ENCODE measurements at places on chromosomes 11 and 22.

GRCh38 chr22:48893288-48894063, 934.2 kb downstream of the BRD1 start:
- DNase-seq, result no peak

DNA sequence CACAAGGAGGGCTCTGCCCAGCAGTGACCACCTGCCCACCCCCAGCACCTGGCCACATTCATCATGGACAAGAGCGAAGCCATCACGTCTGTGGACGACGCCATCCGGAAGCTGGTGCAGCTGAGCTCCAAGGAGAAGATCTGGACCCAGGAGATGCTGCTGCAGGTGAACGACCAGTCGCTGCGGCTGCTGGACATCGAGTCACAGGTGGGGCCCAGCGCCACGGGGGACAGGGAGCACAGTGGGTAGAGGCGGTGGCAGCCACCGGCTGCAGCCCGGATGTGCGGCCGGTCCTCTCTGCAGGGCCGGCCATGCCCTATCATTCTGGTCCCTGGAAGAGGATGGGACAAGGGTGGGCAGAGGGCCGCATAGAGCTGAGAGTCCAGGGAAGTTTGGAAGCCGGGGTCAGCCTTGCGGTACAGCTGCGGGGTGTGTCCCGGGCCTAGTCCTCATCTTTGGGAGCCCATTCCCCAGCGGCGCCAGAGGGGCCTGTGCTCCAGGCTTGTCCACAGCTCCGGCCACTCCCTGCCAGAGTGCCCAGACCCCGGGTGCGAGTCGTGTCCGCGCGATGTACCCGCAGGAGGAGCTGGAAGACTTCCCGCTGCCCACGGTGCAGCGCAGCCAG, 14.1 kb downstream of the EPS8L2 start:
- no peak for DNase-seq

DNA sequence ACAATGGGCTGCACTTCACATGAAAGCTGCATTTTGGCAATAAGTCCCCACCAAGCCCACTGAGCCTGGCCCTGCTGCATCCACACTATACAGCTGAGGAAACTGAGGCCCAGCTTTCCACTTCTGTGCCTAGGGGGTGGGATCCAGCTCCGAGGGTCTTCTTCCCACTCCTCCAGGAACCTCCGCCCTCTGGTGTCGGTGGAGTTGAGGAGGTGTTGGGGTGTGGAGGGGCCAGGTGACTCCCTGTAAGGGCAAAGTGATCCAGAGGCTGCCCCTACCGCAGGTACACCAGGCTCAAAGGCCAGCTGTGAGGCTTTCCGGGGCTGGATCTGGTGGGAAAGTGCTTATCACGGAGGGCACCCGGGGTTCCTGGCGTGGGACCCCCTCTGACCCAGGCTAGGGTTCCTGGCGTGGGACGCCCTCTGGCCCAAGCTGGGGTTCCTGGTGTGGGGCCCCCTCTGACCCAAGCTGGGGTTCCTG, 125.0 kb downstream of the KCNQ1 start:
- DNase-seq, result no peak

DNA sequence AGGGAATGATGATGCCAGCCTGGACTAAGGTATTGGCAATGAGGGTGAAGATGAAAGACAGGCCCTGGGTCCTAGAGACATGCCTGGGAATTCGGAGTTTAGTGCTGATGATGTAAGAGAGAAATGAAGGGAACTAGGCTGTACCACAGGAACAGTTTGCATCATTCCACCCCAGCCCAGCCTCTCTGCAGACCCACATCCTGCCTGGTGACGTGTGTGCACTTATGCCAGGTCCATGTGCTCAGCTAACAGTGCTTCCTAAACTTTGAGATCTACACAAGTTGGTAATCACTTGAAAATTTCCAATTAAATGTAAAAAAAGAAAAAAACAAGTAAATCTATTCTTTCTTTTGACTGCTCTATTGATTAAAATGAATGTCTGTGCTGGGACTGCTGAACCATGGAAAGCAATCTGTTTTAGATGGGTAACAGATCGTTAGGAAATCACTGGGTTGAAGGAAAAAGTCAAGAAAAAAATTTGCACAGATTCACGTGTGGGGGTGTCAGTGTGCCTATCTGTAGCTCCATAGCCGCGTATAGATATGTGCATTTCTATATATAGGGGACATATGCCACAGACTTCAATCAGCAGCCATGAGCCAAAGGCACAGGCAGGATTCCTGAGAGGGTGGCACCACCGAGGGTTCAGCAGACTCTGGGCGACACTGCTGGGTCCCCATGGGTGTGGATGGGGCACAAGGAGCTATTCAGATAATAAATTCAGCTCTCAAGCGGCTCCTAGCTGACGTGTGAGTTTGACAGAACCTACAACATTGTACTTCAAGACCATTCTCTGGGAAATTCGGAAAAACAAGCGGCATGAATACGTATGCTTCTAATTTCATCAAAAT, 131.1 kb upstream of the OPCML start:
- no peak for DNase-seq

- DNase-seq, result no peak
These were observed 63.3 kb downstream of the KCNQ1 start for GRCh38 chr11:2507945-2508749.

- DNase-seq, result no peak
These were observed 168.1 kb downstream of the BARX2 start for GRCh38 chr11:129543515-129544290.

- no peak for DNase-seq
These were observed 55.6 kb downstream of the WT1 start for GRCh38 chr11:32379719-32380118.

DNA sequence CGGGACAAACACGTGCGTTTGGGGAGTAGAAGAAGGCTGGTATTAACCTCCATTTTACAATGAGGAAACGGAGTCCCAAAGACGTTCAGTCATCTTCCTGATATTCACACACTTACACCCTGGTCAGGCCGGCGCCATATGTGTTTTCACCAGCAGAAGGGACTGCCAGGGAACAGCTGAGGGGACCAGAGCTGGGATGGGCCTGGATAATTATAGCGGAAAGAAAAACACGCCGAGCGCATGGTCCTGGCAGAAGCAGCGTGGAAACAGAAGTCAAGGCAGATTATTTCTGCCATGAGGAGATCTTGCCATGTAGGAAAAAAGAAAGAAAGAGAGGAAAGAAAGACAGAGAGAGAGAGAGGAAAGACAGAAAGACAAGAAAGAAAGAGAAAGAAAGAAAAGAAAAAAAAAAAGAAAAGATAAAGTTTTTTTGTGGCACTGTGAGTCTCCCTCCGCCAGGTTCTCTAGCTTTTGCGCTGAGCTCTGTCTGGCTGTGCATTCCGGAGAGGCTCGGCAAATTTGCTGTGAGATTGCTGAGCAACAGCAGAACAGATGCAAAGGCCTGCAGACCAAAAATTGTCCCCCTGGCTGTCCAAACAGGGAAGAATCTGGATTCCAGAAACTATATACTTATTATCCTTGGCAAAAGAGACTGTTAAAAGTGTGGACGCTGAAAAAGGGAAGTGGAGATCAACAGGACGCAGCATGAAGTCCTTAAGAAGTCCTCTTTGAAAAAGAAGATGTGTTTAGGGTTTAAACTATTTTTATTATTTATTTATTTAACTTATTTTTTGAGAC, 1.3 kb upstream of the UCP2 start:
- no peak for DNase-seq

- DNase-seq, result no peak
These were observed 18.6 kb upstream of the OR56A3 start for GRCh38 chr11:5923427-5923776.

DNA sequence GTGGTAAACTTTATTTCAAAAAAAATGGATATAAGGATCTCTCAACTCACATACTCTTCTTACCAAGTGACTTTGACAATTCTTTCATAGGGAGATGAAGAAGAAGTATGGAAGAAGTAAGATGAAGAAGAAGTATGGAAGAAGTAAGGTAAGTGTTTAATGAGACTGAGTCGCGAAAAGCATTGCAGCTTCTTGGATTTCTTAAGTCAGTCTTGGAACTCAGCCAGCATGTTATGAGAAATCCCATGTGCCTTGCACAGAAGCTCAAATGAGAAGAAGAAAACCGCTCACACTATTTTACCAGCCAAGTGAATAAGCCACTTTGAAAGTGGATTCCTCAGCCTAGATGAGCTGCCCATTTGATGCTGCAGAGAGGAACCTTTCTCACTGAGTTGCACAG, 332.0 kb upstream of the CCDC179 start:
- no peak for DNase-seq

GRCh38 chr11:108966206-108966605, 301.3 kb downstream of the DDX10 start:
- no peak for DNase-seq

- no peak for DNase-seq
These were observed 40.3 kb downstream of the SPECC1L start for GRCh38 chr22:24310969-24311368.

DNA sequence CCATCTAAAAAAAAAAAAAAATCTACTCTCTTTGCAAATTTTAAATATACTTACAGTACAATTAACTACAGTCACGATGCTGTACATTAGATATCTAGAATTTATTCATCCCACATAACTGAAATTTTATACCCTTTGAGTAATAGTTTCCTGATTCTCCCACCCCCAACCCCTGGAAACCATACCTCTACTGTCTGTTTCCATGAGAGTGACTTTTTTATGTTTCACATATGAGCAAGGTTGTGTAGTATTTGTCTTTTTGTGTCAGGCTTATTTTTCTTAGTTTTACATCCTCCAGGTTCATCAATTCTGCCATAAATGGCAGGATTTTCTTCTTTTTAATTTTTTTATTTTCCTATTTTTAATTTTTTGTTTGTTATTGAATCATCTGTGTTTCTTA, 3.2 kb downstream of the HBB start:
- DNase-seq, result no peak
